CD4-positive, alpha-beta T cell treated with Interleukin-2 at 100 ng/mL for 4 hours (primary cell): ENCODE measurements at places on chromosomes 4 and X.
A peak's percentile ranks its signal among the peaks of the same experiment; 100 is the strongest.

- no peak for DNase-seq
Measured at GRCh38 chr4:144685911-144686310, 40.0 kb downstream of the HHIP start.

DNA sequence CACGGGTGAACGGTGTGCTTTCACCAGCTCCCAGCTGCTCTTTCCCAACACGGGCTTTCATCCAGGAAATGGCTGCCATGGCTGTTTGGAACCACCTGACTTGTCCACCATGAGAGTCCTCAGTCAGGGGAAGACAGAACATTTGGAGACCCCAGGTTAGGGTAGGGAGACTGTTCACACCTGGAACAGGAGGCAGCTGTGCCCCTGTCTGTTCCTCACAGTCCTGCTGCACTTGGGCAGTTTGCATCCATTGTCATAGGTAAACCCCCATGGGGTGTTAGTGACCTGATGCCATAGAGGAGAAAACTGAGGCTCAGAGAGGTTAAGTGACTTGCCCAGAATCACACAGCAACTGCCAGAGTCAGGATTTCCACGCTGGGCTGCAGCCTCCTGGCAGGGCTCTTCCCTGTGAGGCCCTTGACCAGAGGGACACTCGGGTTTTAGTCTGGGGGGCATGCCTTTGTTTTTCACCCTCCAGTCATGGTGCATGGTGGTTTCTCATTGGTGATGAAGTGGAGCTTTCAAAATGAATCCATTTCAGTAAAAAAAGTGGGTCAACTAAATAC is 54.5 kb downstream of the TRMT44 start:
- no peak for DNase-seq

DNA sequence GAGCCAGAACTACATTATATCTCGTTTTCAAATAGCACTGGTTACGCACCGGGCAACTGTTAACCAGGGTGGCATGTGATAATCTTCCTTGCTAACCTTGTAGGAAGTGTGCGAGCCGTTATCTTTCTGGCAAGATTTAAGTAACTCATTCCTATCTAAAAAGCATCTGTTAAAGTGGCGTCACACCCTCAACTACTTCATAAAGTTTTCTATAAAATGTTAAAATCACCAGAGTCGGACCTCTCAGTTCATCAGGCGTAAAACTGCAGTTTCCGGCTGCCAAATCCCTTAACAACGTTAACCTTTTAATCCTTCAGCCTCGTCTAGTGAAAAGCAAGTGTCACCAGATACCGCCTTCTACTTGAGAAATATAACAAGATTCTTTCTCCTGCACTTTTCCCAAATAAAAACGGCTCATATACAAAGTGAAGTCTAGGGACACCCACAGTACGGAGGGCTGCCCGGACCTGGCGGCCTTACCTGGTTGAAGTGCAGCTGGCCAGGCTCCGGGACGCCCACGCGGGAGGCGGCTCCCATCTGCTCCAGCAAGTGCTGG is 1.2 kb downstream of the SLC39A8 start:
- DNase-seq = peak; percentile 18

GRCh38 chr4:152591876-152592275 is 56.0 kb upstream of the FBXW7 start:
- DNase-seq = no peak

- no peak for DNase-seq
Measured at GRCh38 chr4:56958111-56958517, 19.3 kb downstream of the NOA1 start.
